Activated T-helper 1 cell treated with anti-CD3 and anti-CD28 coated beads, Interleukin-2, amount 50 U/mL, for 16 hours (primary cell): ENCODE measurements at places on chromosomes 16 and 17.

- DNase-seq = no peak
Observed at GRCh38 chr16:63372815-63373214, 1336.6 kb upstream of the CDH8 start.

DNA sequence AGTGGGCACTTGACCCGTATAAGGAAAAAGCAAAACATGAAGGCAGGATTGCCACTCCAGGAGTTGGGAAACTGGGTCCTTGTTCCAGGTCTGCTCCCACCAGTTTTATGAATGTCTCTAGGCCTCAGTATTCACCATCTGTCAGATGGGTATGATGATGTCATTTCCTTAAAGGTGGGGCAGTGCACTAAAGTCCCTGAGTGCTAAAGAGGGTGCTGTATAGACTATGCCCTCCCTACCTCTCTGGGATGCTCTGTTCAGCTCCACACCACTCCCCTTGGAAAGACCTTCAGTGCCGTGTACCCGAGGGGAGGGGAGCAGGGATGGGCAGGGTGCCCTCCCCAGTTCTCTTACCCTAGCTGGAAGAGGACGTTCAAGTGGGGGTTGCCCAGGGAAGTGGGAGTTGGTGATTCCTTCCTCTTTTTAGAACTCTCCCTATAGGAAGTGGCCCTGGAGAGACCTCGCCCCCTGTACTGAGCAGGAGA lies 2.2 kb downstream of the LASP1 start:
- no peak for DNase-seq

- DNase-seq = no peak
Observed at GRCh38 chr16:1923299-1924034, 5.3 kb upstream of the HS3ST6 start.

DNA sequence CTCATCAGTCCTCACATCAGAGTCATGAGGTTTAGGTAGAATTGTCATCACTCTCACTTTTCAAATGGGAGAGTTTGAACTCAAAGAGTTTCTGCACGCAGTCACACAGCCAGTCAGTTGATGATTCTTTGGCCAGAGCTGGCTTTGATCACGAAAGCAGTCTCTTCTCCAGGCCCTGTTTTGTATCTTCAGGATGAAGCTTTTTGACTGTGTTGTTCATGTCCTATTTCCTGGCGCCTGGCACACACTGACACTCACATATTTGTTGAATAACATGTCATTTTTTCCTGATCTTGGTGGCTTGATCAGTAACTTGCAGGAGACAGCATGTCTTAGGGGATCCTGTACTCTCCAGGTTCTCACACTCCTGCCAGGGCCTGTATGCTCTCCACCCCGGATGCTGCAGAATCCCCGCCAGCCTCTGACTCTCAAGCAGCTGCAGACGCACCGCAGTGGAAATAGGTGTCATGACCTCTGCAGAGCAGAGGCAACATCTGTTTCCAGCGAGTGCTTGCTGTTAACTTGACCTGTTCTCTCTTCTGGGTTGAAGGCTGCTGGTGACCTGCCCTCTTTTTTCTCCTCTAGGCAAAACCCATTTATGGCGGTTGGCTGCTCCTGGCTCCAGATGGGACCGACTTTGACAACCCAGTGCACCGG lies 33.0 kb downstream of the MPRIP start:
- no peak for DNase-seq

DNA sequence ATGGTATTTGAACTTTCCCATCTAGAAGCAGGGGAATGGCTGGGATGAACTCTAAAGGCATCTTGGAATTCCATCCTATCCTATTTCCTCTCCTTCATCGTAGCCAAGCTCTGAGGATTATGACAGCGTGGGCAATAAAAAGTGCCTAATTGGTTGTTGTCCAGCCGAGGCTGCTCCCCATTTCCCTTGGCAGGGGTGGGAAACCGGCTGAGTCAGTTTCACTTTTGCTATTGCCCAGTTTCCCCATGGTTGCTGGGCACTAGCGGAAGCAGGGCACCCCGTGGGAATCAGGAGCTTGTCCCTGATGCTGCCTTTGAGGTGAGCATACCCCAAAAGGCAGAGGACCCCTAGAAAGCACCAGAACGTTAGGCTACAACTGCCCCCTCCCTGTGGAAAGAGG lies 13.8 kb upstream of the SP2 start:
- DNase-seq = no peak

GRCh38 chr17:17346428-17347233 lies 43.5 kb downstream of the NT5M start:
- no peak for DNase-seq

DNA sequence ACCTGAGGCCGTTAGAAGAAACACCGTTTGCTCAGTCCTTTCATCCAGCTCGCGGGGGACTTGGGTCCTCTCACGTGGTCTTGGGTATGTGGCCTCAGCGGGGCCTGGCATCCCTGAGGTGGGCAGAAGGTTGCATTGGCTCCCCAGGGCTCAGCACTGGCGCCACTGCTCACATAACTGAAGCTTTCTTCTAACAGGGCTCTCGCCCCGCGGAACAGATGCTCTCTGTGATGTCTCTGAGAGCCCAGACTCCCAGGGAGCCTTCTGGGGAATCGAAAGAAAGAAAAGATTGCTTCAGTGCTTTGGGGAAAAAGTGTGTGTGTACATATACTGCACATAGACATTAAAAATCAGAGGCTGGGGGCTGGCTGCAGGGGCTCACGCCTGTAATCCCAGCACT lies 10.1 kb downstream of the MGRN1 start:
- DNase-seq = no peak

GRCh38 chr16:1045993-1046911 lies 26.3 kb upstream of the SSTR5 start:
- DNase-seq = no peak

- DNase-seq = no peak
Observed at GRCh38 chr17:47297661-47298400, 25.9 kb upstream of the EFCAB13 start.

DNA sequence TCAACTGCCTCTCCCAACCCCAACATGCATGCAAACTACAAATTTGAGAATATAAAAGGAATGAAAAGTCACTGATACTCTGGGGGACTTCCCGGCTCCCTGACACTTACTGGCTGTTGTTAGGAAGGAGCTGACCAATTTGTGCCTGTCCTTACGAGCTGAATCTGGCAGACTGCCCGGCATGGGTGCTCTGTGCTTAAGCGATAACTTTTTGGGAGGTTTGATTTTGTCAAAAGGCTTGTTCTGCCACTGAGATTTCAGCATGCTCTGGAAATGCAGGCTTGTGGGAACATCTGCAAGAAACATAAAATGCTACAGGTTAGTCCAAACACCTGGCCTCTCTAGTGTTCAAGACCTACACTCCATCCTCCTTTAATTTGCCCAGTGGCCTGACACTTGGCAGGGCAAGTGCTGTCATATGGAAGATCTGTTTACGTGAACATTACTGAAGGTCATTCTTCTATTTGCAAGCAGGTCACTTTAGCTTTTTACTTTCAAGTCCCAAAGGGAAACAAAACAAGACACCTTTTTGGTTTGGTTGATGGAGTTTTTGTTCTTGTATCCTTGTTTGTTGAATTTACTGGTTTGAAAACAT lies 40.6 kb downstream of the STH start:
- DNase-seq = no peak

DNA sequence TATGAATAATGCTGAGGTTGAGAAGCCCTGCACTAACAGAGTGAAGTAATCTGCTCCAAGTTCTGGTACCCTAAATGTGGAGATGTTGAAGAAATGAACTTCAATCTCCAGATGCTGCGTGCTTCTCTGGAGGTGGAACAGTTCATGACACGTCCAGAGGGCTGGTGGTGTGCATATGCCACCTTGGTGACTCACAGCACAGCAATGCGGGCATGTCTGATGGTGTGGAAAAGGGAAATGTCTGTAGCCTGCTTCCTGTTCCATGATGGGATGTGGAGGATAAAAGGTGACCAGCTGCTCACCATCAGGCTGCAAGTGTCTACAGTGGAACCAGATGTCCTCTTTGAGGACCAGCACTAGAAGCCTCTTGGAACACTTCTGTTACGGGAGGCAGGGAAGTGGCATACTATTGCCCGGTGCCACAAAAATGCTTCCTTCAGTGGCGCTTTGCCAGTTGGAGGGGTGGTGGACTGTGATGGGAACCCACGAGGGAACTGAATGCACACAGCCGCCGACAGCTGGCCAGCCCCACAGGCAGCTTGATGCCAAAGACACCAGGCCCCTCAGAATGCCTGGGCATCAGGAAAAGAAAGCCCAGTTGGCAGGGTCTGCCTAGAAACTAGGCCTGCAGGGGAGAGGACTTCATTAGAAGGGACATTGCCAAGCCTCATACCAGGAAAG lies 19.9 kb downstream of the SNX11 start:
- no peak for DNase-seq

GRCh38 chr17:63550817-63551639 lies 751 bp downstream of the DCAF7 start:
- no peak for DNase-seq

GRCh38 chr17:70105641-70106040 lies 30.6 kb downstream of the KCNJ16 start:
- DNase-seq = no peak

- no peak for DNase-seq
Observed at GRCh38 chr17:3479988-3480387, 4.2 kb downstream of the ASPA start.

DNA sequence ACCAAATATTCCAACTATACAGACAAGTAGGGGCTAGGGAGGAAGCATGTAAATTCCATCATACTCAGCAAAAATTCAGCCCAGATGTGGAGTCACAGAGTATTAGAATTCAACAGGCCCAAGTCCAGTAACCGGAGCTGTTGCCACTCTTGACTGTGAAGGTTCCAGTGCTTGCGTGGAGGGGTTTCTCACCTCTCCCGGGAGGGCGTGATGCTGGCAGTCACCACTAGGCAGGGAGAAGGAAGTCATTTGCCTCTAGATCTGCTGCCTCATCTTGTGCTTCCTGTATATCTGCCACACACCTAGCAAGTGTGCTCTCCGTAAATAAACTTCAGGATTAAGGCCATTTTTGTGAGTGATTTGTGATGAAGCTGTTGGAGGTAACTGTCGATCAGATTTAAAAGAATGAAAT lies 1.0 kb upstream of the CKLF start:
- peak; percentile 36 for DNase-seq
